Glomerular endothelial cell (primary cell): ENCODE measurements at places on chromosomes 11 and 22. TPM values are rescaled to one million over a fixed set of nuclear protein-coding genes. Genes with fewer than 3 reads are reported as not detected.

Gene BEST1
- total RNA-seq, result not detected in 2 replicates

Gene GGTLC2
- total RNA-seq, result not detected in 2 replicates

Gene ROBO4
- 605 and 785 TPM in 2 replicates for total RNA-seq

Gene NPAS4
- not detected in 2 replicates for total RNA-seq

Gene XKR3
- total RNA-seq, result not detected in 2 replicates

Gene LRRN4CL
- total RNA-seq, result not detected in 2 replicates

Gene MRPL40
- 23.8 and 44.7 TPM in 2 replicates for total RNA-seq

Gene DAGLA
- 5.1 and 10.1 TPM in 2 replicates for total RNA-seq

Gene UBTFL1
- not detected in 2 replicates for total RNA-seq

Gene SLC22A12
- not detected in 2 replicates for total RNA-seq

Gene SMC1B
- total RNA-seq, result not detected in 2 replicates

- DNase-seq, result no peak
Measured at GRCh38 chr11:20963596-20963995, 294.2 kb downstream of the NELL1 start.

GRCh38 chr11:68071281-68072048 is 32.6 kb downstream of the TCIRG1 start:
- DNase-seq, result no peak

DNA sequence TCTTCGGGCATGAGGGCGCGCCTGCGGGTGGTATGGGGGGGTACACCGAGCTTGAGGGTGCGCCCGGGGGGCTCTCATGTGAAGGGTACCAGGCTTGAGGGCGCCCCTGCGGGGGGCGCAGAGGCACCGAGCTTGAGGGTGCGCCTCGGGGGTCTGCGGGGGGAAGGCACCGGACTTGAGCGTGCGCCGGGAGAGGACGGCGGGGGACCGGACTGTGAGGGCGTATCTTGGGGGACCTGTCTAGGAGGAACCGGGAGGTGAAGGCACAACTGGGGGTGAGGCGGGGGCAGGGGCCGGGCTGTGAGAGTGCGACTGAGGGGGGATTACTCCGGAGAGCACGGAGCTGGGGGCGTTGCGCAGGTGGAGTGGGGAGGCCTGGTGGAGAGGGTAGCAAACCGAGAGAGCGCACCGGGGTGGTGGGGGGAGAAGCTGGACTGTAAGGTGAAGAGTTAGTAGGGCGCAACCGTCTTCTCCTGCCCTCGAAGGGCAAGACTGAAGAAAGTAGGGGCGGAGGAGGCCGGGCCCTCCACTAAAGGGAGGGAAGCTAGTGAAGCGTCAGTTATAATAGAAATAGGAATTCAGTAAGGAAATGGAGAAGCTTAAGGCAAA is 1.1 kb upstream of the DDX6 start:
- DNase-seq, result no peak

GRCh38 chr22:17167486-17167885 is 8.4 kb upstream of the HDHD5 start:
- no peak for DNase-seq

GRCh38 chr22:37244922-37245722 is 1.1 kb upstream of the RAC2 start:
- no peak for DNase-seq

- no peak for DNase-seq
Measured at GRCh38 chr11:31243706-31244105, 125.8 kb downstream of the DCDC1 start.

- no peak for DNase-seq
Measured at GRCh38 chr11:119029340-119030028, 1.2 kb downstream of the SLC37A4 start.

DNA sequence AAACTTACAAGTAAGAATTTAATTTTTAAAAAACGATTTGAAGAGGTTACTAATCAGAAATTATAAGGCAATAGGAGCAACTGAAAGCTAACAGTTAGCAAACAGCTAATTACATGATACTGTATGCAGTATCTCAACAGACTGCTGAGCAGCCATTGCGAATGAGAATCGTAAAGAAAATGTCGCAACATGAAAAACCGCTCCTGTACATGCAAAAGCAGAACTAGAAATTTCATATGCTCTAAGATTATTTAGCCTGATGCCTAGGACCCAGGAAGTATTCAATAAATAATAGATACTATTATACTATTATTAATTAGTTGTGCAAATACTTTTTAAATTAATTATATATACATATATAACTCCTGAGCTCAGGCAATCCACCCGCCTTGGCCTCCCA is 48.7 kb upstream of the EP300 start:
- DNase-seq, result no peak

DNA sequence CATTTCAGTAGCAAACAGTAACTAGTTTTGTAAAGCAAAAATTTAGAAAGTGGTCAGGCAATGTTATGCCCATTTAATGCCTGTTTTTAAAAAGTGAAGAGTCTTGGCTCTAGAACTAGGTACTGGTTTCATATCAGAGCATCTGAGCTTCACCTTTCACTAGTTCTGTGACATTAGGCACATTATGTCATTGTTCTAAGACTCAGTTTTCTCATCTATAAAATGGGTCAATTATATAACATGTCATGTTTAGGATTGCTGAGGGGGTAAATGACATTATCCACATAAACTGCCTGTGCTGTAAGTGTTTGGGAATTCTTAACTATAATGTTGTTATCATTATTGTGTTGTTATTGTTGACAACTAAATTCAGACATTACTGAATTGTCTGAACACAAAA is 235.6 kb upstream of the ZC3H12C start:
- DNase-seq, result no peak

- no peak for DNase-seq
Measured at GRCh38 chr22:32606181-32606580, 131.6 kb downstream of the FBXO7 start.

DNA sequence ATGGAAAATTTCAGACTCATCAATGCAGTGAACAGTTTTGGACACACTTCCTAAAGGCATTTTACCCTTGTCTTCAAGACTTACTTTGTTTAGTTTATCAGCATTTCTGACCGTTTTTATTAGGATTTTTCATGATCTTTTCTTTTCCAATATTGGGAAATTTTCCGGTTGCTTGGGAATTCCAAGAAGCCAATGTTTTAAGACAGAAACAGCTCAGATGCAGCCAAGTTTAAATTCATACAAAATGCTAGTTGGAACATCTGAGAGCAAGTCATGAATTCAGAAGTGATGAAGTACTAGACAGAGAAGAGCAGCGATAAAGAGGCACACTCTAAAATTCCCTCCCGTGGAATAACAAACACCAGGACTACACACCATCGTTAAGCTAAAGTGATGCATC is 68.6 kb downstream of the RAB38 start:
- no peak for DNase-seq

- no peak for DNase-seq
Measured at GRCh38 chr11:77517226-77517625, 43.3 kb upstream of the PAK1 start.

DNA sequence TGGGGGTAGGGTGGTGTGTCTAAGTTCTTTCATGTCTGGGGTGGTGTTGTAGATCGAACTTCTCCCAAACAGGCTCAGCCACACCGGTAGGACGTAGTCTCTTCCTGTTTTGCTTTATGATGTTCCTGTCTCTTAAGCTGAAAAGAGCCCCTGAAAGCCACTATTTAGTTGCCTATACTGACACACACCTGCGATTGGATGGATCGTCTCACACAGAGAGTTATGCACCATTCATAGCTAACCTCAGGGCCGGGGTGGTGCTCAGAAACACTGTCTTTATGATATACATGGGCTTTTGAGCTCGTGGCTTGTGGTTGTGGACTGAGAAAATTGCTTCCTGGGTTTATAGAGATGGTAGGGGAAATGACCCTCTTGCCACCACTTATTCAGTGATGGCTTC is 137.6 kb downstream of the TEAD1 start:
- DNase-seq, result no peak

DNA sequence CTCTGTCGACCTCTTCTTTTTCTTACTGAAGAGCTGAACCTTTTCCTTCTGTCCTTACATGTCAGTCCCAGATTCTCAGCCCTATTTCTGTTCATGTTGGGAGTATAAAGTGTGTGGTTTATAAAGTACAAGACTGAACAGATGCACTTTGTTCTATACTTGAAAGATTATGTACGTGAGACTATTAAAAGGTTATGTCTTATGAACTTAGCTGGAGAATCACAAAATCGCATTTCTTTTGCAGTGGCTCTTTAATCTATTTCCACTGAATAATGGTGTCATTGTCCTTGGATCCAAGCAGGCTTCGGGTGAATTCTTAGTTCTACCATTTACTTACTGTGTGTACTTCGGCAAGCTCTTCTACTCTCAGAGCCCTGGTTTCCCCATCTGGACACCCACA is 558.4 kb downstream of the TMEM135 start:
- DNase-seq, result no peak

DNA sequence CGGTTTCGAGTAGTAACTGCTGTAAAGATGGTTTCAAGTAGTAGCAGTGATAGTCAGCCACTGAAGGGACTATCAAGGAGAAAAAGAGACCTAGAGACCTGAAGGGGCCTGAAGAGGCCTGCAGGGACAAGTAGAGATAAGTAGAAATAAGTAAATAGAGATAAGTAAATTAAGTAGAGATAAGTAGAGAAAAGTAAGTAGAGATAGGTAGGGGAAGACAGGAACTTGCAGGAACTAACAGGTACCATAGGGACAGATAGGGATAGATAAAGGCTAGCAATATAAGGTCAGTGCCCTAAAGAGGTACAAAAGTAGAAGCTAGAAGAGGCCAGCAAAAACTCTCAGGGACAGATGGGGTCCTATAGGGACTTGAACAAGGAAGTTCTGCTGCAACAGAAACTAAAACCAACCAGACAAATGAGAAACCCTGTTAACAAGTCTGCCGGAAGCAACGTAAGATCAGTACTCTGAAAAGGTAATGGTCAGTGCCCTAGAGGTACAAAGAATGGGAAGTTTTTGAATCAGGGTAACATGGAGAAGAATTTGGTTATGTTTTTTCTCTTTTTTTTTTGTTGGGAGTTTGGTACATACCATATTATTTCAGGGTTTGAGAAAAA is 9.6 kb upstream of the SC5D start:
- no peak for DNase-seq

DNA sequence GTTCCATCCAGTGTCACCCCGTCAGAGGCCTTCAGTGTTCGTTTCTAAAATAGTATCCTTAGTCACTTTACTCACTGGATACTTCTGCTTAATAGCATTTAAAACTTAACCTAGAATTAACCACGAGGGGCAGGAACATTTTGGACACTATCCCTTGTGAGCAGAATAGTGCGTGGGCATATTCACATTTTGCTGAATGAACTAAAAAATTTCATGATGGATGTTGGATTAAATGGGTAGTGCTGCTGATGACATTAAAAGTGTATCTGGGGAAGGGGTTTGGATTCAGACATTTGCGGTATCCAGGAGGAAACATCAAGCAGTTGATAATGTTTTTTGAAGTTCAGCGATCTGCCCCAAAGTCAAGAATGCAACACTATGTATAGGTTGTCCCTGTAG is 750 bp upstream of the NAT10 start:
- no peak for DNase-seq

- no peak for DNase-seq
Measured at GRCh38 chr11:61954851-61955421, 4.8 kb downstream of the BEST1 start.

DNA sequence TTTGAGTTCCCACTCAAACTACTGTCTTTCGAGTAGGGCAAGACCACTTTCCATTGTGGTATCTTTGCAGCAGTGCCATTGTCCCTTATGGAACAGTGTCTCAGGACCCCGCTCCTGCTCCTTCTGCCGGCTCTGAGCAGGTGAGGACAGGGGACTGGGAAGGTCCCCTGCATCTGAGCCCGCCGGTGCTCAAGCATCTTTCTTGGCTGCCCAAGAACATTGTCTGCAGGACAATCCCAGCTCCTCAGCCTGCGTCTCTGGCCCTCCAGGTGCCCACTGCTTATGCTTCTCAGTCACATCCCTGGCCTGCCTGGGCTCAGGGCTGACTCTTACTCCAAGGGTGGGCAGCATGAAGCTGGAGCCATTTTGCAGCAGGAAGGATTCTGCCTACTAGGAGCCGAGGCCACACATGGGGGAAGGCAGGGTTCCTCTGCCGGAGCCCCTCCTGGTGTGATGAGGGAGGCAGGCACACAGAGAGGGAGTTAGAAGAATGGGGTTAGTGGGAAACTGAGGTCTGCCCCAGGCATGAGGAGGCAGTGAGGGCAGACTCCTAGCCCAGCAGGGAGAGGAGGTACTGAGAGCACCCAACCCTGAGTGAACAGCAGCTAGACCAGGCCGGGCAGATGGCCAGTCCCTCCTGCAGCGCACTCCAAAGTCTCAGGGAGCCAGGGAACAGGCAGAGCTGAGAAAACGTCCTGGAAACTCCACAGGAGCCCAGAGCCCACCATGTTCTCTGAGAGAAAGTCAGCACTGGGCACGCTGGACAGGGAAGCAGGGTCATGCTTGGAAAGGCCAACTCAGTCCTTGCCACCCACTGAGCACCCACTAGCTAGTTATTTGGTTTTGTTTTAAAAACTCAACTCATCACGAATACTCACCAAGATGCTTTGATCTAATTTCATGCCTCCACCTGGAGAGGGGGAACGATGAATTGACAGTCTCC is 7.5 kb upstream of the PPARA start:
- DNase-seq, result no peak

DNA sequence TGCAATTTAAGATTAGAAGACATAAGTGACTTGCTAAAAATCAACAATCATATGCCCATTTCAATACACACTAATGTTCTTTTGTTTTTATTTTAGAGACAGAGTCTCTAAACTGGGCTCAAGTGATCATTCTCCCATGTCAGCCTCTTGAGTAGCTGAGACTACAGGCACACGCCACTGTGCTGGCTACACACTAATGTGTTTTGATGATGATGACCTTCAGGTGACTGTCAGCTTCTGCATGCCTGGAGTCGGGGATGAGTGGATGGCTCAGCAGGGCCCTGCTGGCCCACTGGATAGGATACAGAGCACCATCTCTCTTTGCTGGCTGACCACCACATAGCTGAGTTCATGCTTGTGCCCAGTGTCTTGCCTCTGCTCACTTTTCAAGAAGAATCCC is 27.0 kb upstream of the POU2AF1 start:
- no peak for DNase-seq

DNA sequence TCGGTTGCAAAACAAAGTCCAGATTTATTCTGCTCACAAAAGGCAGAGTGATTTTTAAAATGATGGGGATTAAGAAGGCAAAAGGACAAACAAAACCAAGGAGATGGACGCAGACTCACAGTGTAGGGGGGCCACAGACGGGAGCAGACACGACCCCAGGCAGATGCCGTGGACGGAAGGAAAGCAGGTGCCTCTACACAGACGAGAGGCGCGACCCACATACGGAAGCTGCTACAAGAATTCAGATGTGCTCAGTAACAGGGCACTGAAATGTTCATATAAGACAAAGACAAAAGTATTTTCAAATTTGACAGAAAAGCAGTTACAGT is 148.9 kb downstream of the BRD1 start:
- no peak for DNase-seq
